HCT116 (cell line): ENCODE measurements at places on chromosomes 7 and 10.

DNA sequence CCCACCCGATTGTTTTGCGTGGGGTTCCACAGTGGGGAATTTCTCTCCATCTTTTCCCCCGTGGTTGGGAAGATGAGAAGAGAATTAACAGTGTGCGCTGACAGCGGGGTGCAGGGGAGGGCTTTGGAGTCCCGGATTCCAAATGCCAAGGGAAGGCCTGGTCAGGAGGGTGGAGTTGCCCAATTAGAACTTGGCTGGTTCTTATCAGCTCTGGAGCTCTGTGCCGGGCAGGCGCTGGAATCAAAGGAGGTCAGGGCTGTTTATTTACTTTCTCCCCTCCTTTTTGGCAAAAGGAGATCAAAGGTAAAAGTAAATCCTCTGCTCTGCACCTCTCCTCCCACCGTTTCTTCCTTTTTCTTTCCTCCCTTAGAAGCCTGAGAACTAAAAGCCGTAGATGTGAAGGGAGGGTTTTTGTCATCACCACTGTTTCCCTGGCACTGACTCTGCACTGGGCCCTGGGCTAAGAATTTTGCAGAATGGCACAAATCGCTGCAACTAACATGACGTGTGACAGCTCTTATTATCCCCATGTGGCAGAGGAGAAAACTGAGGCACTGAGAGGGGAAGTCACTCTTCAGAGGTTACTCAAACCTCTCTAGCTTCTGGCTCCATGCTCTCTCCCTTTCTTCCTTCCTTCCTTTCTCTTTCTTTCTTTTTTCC, 95.2 kb upstream of the ZNF716 start:
- no peak for DNase-seq

DNA sequence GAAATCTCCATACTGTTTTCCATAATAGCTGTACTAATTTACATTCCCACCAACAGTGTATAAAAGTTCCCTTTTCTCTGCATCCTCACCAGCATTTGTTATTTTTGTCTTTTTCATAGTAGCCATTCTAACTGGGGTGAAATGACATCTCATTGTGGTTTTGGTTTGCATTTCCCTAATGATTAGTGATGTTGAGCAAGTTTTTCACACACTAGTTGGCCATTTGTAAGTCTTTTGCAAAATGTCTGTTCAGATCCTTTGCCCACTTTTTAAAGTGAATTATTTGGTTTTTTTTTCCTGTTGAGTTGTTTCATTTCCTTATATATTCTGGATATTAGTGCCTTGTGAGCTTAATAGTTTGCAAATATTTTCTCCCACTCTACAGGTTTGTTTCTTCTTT, 101.0 kb upstream of the NFE2L3 start:
- no peak for DNase-seq

DNA sequence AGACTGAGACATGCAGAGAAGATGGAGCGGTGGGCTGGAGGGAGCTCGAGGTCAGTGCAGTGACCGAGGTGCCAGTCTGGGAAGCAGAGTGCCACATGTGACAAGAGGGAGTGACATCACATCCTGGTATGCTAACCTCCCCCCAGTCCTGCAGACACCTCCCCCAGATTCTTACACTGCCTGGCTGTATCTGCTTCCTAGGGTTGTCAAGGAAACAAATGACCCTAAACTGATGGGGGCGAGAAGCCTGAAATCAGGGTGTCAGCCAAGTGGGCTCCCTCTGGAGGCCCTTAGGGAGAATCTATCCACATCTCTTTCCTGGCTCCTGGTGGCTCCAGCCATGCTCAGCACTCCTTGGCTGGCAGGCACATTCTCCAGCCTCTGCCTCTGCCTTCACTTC, 316.1 kb upstream of the ZMIZ1 start:
- DNase-seq = no peak

GRCh38 chr10:85608706-85609105, 757.9 kb downstream of the GRID1 start:
- DNase-seq = no peak

- no peak for DNase-seq
These were observed 98.8 kb downstream of the PRKAG2 start for GRCh38 chr7:151777908-151778670.

DNA sequence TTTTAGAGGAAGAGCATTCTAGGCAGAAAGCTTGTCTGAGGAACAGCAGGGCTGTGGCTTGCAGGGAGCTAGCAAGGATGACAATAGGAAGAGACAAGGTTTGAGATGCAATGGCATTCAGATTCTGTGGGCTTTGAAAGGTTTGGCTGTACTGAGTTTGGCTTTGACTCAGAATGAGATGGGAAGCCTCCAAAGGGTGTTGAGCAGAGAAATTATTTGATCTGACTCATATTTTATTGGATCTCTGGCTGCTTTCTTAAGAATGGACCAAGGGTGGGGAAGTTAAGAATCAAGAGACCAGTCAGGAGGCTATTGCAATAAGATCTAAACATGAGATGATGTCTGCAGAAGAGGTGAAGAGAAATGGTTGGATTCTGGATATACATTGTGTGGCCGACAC, 273.2 kb downstream of the CDK14 start:
- DNase-seq = no peak

DNA sequence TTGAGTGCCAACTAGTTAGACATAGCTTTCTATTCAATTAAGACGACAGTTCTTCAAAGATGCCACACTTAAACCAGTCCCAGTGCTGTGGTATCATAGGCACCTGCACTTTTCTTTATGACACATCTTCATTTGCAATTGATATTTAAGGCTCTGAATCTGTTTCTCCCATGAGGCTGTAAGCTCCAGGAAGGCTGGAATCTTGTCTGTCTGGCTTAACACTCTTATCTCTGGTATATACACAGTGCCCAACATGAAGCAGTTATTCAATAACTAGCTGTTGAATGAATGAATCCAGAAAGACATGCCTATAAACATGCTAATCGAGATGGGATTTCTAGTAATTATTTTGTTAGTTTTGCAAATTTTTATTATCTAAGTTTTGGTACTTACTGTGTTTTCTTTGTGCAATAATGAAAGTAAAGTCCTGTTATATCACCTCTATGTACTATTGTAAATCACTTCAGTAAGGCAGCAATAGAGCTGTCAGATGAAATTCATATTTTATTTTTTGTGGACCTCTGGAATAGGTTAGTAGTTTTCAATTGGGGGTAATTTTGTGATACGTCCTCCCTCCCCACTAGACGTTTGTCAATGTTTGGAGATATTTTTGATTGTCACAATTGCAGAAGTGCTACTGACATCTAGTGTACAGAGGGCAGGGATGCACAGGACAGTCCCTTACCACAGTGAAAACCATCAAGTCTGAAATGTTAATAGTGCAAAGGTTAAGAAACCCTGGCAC, 51.3 kb upstream of the STEAP4 start:
- no peak for DNase-seq

GRCh38 chr10:124605856-124606812, 138.0 kb downstream of the FAM53B start:
- DNase-seq = no peak

DNA sequence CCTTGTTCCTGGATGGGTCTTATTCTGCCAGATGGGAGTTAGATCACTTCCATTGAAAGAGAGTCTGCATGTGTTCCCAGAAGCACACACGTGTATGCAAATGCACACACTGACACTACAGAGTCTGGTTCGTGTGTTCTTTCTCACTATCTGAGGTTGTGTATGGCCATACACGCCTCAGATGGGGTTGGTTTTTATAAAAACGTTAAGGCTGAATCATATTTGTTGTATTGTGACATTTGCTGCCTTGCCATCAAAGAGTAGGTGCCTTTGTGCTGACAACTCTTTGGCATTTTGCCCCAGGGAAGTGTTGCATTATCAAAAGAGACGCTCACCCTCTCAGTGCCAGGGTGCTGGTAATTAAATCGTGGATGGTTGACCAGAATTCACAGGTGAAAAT, 37.7 kb upstream of the HDAC9 start:
- DNase-seq = no peak

GRCh38 chr10:96918214-96919002, 86.3 kb downstream of the LCOR start:
- DNase-seq = no peak

DNA sequence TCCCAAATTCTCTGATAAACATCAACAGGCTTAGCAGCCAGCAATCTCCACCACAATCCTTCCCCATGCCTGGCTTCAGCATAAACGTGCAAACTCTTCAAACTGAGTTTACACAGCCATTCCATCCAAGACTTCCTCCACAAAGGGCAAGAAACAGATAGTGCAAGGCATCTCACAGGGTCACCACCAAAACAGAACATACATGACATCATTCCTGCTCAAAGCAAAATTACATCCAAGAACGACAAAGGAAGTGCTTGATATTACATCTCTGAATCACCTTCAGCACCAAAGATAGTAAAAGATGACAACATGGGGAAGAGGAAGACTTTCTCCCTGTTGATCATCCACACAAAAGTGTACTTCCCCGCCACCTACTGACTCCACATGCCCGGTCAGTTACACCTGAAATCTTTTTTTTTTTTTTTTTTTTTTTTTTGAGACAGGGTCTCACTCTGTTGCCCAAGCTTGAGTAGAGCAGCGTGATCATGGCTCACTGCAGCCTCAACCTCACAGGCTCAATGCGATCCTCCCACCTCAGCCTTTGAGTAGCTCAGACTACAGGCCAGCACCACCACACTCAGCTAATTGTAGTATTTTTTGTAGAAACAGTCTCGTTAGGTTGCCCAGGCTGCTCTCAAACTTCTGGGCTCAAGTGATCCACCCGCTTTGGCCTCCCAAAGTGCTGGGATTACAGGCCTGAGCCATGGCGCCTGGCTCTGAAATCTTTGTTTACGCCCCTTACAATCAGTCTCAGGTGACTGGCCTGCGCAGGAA, 127.5 kb downstream of the PARD3 start:
- DNase-seq = no peak

- DNase-seq = no peak
These were observed 587.1 kb upstream of the KCND2 start for GRCh38 chr7:119685906-119686305.

GRCh38 chr7:6615723-6616555, 529 bp downstream of the ZNF853 start:
- no peak for DNase-seq

DNA sequence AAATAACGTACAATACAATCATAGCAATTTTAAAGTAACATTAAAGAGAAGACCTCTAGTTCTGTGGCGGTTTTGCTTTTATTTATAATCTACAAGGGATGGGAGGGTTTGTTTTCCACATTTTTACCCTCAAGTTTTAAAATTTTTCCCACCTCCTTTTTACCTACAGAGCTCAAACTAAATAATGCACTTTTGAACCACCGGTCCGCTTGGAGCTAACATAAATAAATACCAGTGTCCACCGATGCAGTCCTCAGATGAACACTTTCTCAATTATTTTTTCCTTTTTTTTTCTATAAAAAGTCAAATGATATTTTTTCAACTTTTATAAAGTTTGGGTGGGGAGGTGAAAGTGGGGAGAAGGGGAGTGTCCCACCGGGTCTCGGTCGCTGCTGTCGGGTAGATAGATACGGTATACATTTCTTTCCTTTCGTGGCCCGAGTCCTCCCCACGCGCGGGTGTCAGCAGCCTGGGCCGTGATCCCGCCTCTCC, 3.3 kb downstream of the ZNF503 start:
- DNase-seq = no peak

DNA sequence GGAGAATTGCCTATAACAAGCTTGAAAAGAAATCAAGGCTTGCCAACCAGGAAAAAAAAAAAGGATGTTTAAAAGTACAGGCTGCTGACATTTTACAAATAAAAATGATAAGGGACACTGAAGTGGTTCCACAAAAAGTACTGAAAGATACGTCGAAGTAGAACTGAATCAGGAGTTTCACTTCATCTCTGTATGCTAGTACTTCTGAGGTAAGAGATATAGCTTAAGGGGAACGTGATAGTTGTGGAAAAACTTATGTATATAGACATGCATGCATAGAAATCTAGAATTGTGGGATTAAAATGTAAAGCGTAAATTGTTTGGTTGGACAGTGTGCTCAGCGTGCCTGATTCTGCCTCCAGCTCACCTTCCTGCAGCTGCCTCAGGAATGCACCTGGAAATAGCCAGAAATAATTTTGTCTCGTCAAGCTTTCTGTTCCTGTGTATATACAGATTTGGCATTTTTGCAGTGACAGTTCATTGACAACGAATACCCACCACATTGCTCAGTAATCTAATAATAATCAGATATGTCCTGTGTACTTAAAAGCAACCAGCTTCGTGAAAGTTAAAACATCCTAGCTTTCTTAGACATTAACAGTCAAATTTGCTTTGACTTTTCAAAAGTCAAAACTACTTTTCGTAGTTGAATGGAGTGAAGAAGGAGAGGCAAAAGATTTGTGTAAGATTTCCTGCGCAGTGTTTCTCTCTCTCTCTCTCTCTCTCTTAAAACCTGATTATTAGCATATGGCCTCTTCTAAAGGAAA, 1.4 kb downstream of the SOSTDC1 start:
- DNase-seq = no peak

DNA sequence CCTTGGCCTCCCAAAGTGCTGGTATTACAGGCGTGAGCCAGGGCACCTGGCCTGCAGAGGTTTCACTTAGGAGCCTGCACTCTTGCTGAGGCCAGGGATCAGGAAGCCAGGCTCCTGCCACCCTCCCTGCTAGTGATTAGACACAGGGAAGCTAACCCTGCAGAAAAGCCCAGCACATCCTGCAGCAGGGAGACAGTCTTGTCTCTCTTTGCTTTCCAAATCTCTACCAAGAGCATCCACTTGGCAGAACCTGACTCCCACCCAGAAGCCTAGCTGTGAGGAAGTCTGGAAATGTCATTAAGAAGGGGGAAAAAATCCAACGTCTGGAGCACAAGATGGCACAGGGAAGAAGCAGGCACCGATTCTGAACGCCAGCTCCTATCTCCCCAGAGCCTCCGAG, 8.0 kb upstream of the FAM171A1 start:
- no peak for DNase-seq

GRCh38 chr10:118823256-118823907, 68.6 kb upstream of the CACUL1 start:
- DNase-seq = no peak

DNA sequence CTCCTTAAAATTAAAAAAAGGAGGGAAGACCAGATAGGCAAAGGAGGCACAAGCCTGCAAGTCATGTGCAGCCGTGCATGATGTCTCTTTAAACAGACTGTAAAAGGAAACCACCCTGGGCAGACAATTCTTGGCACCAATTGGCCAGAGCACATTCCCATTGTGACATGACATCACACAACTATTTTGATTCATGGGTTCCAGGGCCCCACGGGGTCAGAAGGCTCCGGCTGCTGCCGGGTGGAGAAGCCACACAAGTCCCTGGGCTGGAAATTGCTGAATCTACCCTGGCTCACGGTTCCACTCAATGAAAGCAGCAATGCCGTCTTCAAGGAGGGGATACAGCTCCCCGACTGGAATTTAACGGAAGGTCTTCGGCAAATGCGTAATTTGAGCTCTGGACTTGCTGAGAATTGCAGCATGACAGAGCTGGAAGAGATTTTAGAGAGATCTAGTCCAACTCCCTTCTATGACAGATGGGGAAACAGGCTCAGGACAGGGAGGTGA, 140.5 kb downstream of the PRKAG2 start:
- peak; percentile 65 for DNase-seq

GRCh38 chr10:102450124-102450373, 1.3 kb downstream of the C10orf95 start:
- no peak for DNase-seq

GRCh38 chr7:91194841-91195240, 69.4 kb upstream of the FZD1 start:
- no peak for DNase-seq
